Stimulated activated CD4-positive, alpha-beta T cell treated with anti-CD3 and anti-CD28 coated beads, Interleukin-1b, Interleukin-23, amount 100 ng/mL, for 4 hours (primary cell): ENCODE measurements at places on chromosomes 5 and 9.

- no peak for DNase-seq
These were observed 114.5 kb upstream of the CDH6 start for GRCh38 chr5:31078956-31079355.

GRCh38 chr9:99389087-99390033 is 167.3 kb downstream of the SEC61B start:
- no peak for DNase-seq

- no peak for DNase-seq
These were observed 88.4 kb downstream of the APBA1 start for GRCh38 chr9:69583645-69584234.

- no peak for DNase-seq
These were observed 118.2 kb upstream of the MPDZ start for GRCh38 chr9:13397661-13398060.

GRCh38 chr9:136587944-136588662 is 42.3 kb upstream of the NOTCH1 start:
- no peak for DNase-seq

DNA sequence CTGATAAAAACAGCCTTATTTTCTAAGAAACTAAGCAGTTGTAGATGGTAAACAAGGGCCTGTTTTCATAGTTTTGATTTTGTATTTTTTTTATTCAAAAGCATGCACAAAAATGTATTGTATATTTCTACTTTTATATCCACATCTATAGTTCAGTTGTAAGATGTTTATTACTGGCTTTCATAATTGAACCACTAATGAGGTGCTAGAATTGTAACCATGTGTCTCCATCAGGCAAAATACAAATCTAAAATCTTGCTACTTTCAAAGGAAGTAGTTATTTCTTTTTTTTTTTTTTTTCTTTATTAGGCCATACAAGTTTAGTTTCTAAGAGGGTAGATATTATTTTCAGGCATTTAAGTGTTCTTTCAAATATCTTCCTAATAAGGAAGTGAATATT is 1755.0 kb downstream of the MAT2B start:
- no peak for DNase-seq

- DNase-seq: no peak
These were observed 18.0 kb downstream of the ITGA2 start for GRCh38 chr5:53006911-53007890.

DNA sequence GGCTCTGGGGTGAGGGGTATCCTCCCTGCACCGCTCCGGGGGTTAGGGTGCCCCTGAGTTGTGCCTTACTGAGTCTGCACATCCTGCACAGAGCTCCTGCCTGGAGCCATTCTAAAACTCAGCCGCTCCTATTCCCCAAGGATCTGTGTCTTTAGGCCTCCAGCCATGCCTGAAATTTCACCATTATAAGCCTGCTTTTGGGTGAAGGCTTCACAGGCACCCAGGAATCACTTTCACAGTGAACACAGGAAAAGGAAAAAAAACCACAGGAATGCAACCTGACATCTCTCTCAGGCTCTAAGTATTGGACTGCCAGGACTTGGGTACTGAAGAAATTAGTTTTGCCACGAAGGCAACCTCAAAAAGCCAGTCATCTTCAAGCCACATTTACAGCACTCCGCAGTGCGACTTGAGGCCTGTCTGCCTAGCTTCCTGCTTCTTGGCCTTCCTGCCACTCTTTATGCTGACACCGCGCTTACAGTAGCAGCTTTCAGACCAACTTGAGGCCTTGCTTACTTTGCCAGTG is 30.9 kb downstream of the GALNT10 start:
- DNase-seq: no peak

DNA sequence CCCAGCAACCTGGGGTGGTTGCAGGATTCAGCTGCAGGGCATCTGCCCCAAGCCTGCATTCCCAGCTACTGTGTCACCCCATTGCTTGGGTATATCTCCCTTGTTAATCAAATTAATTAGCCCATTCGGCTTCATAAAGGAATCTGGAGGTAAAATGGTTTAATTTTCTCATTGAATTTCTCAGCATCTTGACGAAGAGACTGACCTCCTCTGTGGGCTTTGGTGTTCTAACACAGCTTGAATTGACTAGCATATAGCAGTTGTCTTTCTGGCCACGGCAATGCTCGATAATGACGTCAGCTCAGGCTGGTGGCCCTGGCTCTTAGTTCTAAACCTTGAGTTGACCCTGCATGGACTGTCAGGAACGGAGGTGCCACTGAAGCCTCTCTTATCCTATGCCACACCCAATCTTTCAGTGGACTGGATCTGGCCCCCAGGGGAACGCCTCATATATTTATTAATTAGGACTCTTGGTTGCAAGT is 72.4 kb downstream of the MSX2 start:
- no peak for DNase-seq

DNA sequence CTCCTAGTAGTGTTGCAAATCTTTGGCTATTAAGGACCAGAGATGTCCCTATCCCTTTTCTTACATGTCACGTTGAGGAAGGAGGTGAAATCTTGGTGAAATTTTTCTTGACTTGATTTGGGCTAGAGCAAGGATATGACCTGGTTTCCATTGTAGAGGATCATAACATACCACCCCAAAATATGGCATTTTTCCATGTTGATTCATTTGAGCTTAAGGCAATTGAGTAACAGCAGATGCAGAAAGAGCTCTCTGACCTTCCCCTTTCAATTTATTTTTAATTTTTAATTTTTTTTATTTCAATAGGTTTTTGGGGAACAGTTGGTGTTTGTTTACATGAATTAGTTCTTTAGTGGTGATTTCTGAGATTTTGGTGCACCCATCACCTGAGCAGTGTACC is 61.2 kb upstream of the MAP1B start:
- no peak for DNase-seq

GRCh38 chr9:27787891-27788290 is 214.6 kb upstream of the C9orf72 start:
- no peak for DNase-seq

- DNase-seq: no peak
These were observed 17.9 kb downstream of the MRNIP start for GRCh38 chr5:179840766-179841165.

DNA sequence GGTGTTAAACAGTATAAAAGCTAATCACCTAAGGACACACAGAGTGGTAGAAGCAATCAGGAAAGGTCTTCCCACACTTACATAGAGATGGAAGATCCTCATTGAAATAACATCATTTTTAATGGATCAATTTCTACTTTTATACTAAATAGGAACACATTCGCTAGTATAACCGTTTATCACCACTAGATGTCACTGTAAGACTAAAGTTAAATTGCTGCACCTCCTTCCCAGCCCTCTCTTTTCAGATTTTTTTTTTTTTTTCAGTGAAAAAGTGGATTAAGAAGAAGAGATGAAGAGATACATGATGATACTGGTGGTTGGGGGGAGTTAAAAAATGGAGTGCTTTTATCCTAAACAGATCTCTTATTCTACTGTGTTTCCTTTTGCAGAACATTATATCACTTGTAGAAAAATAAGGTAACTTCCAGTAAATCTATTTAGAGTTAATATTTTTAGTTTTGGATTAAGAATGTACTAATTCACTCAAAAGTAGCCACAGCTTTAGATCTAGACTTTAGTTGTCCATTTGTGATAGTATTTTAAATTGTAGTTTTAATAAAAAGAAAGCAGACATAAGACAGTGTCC is 116.9 kb upstream of the ARRDC3 start:
- no peak for DNase-seq

GRCh38 chr5:42887097-42887496 is 75.4 kb upstream of the SELENOP start:
- DNase-seq: no peak

GRCh38 chr5:30347858-30348257 is 845.6 kb upstream of the CDH6 start:
- DNase-seq: no peak

GRCh38 chr5:1111727-1112289 is at the start of gene SLC12A7:
TSS of gene SLC12A7 (minus strand) at chr5:1112063. CDS start at chr5:1111991, 72 bp downstream.
- DNase-seq: peak; percentile 53

GRCh38 chr9:4973902-4974301 is 11.2 kb upstream of the JAK2 start:
- DNase-seq: no peak

DNA sequence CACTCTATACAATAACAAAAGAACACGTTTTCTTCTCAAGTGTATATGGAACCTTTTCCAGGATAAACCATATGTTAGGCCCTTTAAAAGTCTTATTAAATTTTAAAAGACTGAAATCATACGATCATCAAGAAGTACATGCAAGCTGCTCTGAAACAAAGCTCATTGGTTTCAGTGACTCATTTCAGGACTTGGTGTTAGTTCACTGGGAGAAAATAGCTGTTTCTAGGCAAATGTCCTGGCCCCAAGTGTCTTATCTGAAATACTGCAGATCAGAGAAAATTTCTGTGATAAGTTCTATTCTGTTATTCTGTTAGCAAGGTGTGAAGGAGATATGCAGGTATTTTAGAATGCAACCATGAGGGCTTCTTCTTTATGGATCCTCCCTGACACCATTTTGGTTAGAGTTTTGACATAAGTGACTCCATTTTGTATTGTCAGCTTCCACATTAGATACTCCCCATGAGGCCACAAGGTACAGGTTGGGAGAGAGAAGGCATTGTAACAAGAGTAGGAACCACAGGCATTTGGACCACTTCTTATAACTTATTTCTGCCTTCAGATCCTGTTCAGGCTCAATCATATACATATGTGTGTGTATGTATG is 7.5 kb upstream of the CCDC180 start:
- DNase-seq: no peak

DNA sequence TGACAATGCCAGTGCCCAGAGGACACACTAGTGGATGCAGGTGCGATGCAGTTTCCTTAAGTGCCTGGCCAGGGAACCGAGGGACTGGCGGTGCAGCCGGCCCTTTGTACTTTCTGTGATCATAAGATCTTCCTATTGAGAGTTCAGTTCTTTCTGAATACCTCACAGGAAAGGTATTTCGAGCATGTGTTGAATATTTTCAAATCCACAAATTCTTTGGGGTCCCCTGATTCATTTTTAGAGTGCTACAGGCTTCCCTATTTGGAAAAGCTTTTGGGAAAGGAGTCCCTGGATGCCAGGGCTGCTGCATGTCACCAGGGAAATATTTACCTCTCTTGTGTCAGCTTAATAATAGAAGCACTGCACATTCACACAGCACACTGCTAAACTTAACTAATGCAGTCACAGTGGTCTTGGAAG is 281.5 kb downstream of the GADD45G start:
- no peak for DNase-seq

DNA sequence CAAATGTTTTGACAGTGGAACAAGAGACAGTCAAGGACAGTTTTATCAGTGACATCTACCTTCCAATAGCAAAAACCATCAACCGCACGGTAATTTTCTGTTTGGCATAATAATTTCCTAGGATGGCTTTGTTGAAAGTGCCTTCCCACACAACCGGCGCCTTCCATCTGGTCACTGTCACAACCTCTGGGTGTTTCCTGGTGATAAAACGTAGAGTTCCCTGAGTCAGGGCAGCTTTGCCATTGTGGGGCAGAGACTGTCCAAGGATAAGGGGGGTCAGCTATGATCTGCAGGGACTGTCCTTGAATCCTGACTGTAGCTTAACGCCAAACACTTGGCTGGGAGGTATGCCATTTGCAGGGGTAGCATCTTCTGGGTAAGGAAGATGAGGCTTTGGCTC is 47.6 kb downstream of the GGTA1 start:
- DNase-seq: no peak

- no peak for DNase-seq
These were observed 42.4 kb downstream of the ALDH7A1 start for GRCh38 chr5:126552614-126553013.

- DNase-seq: no peak
These were observed 71.4 kb downstream of the RAPGEF6 start for GRCh38 chr5:131563434-131564228.

DNA sequence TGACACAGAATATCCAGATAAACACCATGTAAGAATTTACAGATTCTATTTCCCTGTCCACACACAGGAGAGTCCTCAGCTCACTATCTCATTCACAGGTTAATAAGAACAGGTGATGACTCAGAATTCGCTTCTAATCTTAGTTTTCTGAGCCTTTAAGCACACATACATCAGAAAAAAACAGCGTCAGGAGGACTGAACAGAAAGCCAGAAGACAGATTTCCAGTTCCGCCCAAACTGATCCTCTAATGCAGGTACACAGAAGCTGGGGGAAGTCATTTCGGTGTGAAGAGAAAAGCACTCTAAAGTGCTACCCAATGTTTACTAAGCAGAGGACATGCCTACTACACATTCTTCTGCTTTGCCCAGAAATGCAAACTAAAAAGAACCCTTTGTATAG is 1.6 kb downstream of the CEMIP2 start:
- no peak for DNase-seq

GRCh38 chr9:133687856-133688761 is 50.0 kb downstream of the SARDH start:
- DNase-seq: no peak

GRCh38 chr5:7955476-7955875 is 86.5 kb downstream of the MTRR start:
- no peak for DNase-seq

GRCh38 chr9:94927762-94928670 is 201.5 kb downstream of the AOPEP start:
- no peak for DNase-seq

GRCh38 chr5:131710391-131710790 is 75.4 kb upstream of the RAPGEF6 start:
- no peak for DNase-seq

- DNase-seq: no peak
These were observed 27.8 kb upstream of the ELL2 start for GRCh38 chr5:95989283-95990048.

DNA sequence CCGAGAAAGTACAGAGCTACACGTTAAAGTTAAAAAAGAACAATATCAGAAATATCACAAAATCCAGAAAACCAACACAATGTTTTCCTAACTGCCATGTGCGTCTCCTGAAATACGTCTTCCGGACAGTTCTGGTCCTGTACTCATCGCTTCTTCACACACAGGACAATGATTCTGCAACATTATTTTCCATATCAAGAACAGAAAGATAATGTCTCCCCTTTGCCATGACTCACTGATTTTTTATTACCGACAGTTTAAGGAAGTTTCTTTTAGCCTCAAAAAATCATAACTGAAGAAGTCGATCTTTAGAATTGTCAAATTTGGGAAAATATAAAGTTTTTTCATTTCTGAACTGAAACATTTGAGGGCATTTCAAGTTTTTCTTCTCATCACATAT is 2.5 kb downstream of the TBC1D9B start:
- no peak for DNase-seq

GRCh38 chr5:94562327-94562971 is 56.0 kb downstream of the KIAA0825 start:
- DNase-seq: no peak

GRCh38 chr9:121883281-121884056 is 209.6 kb downstream of the TTLL11 start:
- DNase-seq: no peak

DNA sequence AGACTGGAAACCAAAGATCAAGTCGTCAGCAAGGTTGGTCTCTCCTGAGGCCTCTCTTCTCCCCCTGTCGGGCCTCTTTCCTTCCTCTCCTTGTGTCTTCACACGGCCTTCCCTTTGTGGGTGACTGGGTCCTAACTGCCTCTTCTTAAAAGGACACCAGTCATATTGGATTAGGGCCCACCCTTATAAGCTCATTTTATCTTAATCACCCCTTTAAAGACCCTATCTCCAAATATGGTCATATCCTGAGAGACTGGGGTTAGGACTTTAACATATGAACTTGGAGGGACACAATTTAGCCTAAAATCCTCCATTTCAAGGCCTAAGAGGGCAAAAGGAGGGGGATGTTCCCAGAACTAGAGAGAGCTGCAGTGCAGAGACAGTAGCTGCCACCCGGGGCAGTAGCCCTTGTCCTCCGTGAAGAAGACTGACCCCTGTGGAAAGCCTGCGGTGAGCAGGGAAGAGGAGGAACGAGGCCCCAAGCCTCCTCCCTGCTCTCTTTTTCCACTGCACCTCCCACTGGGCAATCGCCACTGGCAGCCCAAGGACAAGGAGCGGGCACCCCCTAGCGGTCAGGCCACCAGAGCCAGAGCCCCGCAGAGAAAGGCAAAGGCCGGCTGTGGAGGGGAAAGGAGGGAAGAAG is 34.9 kb downstream of the CFAP90 start:
- DNase-seq: peak; percentile 59
